ENCODE measurements at places on chromosomes 11 and 22.

GRCh38 chr11:102781676-102782075 lies 1.2 kb upstream of the MMP10 start:
- no peak for DNase-seq

DNA sequence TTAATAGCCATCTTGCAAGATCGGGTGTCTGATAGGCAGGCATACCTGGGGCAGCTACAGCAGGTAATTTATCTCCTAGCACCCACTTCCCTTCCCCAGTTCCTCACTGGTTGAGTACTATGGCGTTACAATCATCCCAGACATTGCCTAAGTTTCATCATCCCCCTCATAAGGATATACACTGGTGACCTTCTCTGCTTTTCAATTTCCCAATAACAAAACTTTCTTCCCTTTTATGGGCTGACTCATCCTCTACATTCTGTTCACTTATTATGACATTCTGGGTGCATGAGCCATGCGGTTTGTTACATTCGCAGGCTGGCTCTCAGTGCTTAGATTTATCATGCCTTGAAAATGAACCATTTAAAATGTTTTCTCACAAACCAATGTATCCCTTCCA lies 5.0 kb upstream of the MRPL11 start:
- no peak for DNase-seq

- DNase-seq, result no peak
Measured at GRCh38 chr11:873706-874105, 31.1 kb downstream of the TSPAN4 start.

GRCh38 chr11:87954476-87954875 lies 220.8 kb downstream of the RAB38 start:
- no peak for DNase-seq

- DNase-seq, result no peak
Measured at GRCh38 chr11:119685111-119685746, 43.8 kb downstream of the NECTIN1 start.

DNA sequence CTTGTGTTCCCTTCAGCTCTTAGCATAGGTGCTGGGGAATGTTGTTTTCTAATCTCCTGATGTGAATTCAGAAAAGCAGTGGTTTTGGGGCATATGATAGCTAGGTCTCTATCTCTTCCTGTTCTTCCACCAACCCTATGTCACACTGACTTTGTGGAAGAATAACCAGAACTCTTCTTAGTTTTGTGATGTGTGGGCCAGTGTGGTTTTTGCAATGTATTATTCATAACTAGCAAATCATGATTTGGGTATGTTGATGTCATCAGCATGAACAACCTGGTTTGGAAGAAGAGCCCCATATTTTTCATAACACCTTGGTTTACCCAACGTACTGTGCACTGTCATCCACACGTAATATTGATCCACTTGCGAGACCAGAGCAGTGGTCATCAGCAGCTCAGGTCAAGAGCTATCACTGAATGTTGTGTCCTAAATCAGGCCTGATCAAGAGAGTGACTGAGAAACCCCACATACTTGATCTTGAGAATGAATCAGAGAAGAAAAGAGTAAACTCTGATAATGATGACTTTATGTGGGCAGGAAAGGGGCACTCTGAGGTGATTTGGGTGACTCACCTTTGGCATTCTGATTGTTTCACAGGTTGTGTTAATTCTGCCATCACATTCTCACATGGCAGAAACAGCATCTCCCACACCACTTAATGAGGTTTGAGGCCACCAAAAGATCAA lies 19.4 kb upstream of the MS4A6E start:
- no peak for DNase-seq

DNA sequence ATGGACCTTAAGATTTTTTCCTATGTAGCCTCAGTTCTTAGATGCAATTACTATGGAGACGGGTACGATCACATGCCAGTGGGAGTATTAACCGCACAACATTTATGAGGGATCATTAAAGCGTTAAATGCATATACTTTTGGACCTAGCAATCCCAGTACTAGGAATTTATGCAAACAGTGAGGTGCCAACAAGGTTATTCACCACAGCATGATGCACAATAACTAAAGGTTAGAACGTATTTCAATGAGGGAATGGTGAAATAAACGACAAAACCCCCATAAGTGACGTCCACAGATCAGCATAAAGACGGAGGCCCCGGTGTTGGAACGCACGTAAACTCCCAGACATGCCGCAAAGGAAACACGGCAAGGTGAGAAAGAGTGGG lies 539 bp downstream of the SIRT3 start:
- no peak for DNase-seq

GRCh38 chr11:113862435-113862834 lies 12.9 kb downstream of the USP28 start:
- no peak for DNase-seq

DNA sequence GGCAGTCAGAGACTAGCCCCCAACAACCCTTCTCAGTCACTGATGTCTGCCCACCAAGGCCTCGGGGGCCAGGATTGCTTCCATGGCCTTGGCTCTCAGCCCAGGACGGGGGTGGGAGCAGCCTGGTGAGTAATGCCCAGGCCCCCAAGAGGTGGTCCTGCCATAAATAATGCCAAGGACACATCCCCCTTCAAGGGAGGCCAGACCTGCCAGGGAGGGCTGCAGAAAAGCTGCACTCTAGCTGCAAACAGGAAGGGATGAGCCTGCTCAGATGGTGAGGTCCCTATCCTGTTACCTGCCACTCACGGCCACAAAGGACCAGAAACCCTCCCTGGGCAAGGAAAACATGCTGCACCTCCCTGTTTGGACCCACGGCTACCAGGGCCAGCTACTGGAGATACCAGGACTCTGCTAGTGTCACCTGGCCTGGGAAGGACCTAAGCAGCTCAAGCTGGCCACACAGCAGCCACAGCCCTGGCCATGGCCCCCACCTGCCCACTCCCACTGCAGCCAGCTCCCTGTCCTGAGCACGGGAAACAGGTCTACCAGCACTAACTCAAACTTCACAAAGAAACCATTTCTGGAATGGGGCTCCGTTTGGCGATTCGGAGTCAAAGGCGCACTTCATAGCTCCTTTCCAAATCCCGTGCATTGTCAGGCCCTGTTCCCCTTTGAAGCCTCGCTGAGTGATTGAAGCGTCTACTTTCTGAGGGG lies 12.1 kb downstream of the GNB1L start:
- no peak for DNase-seq

GRCh38 chr22:36925388-36926290 lies 12.2 kb downstream of the CSF2RB start:
- no peak for DNase-seq

GRCh38 chr11:66619080-66619554 lies 2.7 kb downstream of the RBM14 start:
- peak; percentile 38 for DNase-seq

GRCh38 chr11:40230821-40231220 lies 1228.6 kb downstream of the LRRC4C start:
- no peak for DNase-seq

DNA sequence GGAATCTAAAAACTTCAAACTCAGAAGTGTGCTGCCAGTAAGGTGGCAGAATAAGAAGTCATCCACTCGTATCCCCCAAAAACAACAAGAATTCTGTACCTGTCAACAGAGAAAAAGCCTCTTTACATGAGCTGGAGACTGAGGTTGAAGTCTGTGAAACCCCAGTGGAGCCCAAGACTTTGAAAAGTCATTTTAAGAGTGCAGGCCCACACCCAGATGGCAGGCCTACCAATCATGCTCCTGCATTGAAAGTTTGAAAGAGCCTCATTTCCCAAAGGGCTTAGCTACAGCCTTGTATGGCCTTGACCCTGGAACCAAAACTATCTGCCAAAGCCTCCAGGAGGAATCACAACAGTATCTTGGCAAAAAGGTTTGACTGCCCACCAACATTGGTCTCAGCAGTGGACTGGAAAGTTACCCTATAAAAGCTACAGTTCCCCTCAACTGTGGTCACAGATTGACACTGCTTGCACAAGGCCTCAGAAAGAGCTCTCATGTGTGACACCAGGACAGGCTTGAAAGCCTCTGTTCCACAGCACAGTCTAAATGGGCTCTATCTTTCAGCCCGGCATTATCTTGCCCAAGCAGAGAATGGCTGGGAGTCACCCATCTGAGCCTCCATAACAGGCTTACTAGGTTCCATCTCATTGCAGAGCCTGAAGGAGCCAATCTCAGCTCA lies 47.7 kb downstream of the SLC22A9 start:
- no peak for DNase-seq

- peak; percentile 69 for DNase-seq
Measured at GRCh38 chr22:40898850-40899357, 37.0 kb upstream of the DNAJB7 start.

DNA sequence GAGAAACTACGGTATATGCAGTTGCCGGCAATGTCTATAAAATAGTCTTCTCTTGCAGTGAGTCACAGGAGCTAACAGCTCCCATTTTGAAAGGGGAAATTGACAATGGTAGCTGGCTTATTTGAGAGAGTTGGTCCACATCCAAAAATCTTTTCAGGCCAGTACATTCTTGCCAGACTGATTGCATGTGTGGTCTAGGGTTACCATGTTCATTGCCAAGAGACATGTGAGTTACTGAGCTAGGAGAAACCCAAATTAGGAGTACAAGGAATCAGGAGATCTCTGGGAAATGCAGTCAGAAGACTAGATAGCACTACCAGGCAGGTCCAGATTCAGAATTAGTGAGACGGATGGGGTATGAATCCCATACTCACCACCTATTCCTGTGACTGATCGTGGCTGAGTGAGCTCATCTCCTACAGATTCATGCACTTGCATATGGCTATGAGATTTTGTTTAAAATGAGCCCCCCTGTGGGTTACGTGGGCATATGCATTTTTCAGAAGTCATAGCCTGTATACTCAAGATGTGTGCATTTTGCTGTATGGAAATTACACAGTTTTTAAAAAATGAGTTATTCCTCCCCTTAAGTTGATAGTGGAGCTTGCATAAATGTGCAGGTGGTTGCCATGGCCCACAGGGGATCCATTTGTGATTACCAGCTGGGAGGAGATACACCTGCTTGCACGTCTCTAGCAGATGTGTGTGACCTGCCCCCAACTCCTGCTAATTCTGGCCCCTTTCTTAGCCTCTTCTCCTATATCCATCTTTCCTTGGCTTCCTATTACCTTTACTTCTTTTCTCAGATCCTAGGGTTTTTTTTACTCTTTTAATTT lies 102.7 kb downstream of the COMMD9 start:
- DNase-seq, result no peak

- no peak for DNase-seq
Measured at GRCh38 chr22:42654436-42655073, 5.4 kb upstream of the CYB5R3 start.

GRCh38 chr11:131980888-131981668 lies 610.7 kb downstream of the NTM start:
- no peak for DNase-seq

- no peak for DNase-seq
Measured at GRCh38 chr11:10918698-10919097, 60.8 kb upstream of the ZBED5 start.

DNA sequence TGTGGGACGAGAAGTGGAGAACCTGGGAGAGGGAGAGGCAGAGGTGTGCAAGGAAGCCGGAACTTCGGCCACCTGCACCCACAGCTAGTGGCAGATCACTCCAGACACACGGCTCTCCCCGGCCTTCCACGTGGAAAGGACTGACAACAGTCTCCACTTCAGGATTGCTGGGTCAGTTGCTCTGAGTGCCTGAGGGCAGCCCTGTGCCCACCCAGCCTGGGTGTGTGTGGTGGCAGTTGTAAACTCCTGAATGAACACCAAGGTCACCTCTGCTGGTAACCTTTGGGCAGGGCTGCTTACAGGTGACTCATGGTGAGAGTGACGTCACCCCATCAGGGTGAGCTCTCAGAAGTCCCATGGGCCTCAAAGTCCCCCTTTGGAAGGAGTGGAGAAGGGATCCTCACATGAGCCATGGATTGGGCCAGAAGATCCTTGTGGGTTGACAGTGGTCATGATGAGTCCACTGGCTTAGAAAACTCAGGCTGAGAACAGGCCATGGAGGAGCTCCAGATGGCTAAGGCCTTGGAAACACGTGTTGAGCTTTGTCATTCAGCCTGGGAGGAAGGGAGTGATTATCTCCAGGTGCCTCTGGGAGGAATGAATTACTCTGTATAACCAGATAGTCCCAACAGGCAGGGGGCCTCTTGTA lies 71.3 kb downstream of the BCR start:
- DNase-seq, result no peak

DNA sequence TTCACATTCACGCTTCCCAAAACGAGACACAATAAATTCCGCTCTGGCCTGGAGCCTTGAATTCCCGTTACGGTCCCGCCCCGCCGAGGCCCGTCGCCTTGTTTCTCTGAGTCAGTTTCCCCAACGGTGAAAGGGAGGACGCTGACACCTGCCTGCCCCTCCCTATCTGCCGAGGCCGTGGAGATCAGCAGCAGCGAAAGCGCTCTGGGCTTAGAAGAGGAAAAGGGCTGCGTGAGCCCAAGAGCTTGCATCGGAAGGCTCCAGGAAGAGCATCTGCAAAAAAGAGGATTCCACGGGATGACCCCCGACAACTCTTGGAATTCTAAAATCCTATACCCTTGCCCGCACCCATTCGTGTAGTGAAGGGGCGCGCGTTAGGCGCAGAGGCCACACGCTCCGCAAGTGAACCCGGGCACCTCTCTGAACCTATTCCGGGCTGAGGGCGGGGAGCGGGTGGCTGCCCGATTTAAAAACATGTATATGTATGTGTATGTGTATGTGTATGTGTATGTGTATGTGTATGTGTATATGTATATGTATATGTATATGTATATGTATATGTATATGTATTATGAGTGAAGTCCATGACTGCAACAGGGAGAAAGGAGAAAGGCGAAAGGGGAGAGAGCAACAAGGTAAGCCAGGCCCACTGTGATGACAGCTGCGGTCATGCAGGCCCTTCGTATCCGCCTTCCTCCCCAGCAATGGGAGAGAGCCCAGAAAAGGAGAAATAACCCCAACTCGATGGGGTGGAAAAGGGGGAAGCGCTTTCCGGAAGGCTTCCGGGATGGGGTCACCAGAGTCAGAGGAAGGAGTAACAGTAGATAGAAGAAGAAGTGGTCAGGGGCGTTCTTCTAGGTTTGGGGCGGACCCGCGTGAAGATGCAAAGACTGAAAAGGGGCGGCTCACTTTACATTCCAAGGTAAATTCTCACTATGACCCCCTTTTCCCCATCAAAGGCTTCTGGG lies 948 bp upstream of the MRTFA start:
- no peak for DNase-seq

- DNase-seq, result peak; percentile 31
Measured at GRCh38 chr22:40128989-40129388, 48.7 kb upstream of the TNRC6B start.

- no peak for DNase-seq
Measured at GRCh38 chr22:32803020-32803737, 1.7 kb downstream of the TIMP3 start.

- DNase-seq, result no peak
Measured at GRCh38 chr11:16981651-16982194, 32.5 kb downstream of the PLEKHA7 start.
